Astrocyte (in vitro differentiated cells and primary cell): ENCODE measurements at places on chromosomes 6 and 20. TPM values are rescaled to one million over a fixed set of nuclear protein-coding genes. Genes with fewer than 3 reads are reported as not detected.

SPATA25 gene
- 0.67 and 1.7 TPM in 2 replicates for total RNA-seq

DNA sequence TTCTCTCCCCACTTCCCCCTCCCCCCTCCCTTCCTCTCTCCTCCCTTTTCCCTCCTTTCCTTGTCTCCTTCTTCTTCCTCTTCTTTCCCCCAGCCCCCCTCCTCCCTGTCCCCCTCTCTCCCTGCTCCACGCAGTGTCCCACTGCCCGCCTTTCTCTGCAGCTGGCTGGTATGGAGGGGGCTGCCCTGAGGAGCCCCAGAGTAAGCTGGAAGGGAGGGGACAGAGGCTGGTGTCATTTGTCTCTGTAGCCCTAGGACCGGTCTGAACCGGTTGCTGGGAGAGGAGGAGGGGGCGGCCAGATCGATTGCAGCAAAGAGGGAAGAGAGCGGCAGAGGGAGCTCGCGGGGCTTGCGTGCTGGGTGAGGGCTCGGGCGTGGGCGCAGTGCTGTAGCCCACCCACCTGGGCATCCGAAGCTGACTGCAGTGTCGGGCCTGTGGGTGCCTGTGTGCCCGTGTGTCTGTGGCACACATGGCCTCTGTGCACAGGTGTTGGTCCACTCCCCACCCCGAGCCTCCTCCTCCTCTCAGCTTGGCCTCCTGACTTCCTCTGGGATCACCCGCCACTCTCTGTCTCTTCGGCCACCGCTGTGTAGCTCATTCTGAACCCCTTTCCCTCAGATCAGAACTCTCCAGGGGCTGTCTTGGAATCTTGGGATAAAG lies 50.6 kb downstream of the SRC start:
- no peak for DNase-seq

GRCh38 chr20:11738852-11739251 lies 178.8 kb upstream of the BTBD3 start:
- no peak for DNase-seq

EPPIN gene
- total RNA-seq: not detected in 2 replicates

DNA sequence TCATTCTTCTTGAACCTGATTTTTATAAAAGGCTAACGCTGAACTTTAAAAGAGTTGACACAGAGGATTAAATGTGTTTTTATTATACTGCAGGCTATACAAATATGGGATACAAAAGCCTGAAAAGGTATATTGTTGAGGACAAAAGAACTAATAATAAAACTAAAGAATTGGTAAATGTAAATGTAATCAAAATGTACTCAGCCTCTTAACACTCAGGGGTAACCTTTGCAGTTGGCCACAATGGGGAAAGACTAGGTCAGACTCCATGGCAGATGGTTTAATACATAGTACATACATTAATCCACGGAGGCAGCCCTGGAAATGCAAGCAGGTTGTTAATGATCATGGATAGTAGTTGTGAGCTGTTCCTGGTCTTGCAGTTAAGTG lies 57.5 kb downstream of the SOBP start:
- DNase-seq: no peak

ABRACL gene
- 46.6 and 66.0 TPM in 2 replicates for total RNA-seq

DNA sequence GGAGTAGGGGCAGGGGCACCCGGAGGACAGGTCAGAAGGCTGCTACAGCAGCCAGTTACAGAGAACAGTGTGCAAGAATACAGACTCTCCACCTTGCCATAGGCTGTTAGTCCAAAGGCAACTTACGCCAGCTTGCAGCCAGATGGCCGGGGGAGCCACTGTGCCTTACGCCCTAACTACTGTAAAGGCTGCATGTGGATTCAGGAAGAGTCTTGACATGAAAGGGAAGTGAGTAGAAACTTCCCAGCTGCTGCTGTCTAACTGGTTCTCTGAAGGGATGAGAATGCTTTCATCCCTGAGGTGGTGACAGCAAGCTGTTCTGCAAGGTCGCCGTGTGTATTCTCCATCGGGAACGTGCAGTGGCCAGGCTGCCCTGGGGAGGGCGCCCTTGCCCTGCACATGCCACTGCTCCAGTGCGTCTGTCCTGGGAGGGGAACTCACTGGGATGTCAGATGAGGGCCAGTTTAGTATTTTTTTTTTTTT lies 46.1 kb downstream of the LYRM4 start:
- DNase-seq: no peak

GRCh38 chr20:57801581-57801980 lies 91.8 kb upstream of the PMEPA1 start:
- DNase-seq: no peak

GRCh38 chr6:21402368-21402767 lies 191.2 kb upstream of the SOX4 start:
- peak; percentile 80 for DNase-seq

ELOVL2 gene
- total RNA-seq: 4.6 and 5.7 TPM in 2 replicates

DNA sequence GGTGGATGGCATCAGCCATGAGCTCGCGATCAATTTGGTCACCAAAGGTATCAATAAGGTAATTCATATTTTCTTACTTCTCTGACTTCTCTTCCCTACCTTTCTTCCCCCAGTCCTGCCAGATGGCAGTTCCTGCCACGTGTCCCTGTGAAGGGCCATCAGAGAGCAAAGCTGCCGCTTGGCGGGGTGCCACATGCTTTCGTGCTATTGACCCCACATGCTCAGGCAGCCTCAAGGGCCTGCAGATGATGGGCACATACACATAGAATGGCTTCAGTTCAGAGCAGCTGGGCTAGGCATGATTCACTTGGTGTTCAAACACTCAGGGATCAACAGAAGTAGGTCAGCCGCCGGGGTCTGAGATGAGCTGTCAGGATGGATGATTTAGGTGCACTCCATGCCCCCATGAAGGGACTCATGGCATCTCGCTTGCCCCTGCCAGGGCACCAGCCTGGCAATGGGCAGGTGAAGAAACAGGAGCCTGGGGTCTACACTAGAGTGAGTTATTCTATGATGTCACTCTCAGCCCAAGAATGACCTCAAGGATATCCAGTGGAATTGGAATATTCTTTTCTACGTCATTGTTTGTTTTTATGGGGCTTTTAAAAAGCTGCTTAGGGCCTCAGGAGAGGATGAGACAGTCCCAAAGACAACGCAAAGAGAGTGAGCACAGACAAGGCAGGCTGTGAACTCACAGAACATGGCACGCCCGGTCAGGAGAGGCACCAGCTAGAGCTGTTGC lies 25.5 kb downstream of the BANF2 start:
- no peak for DNase-seq

GRCh38 chr20:60262967-60263603 lies 304.9 kb downstream of the CDH26 start:
- no peak for DNase-seq

GTSF1L gene
- not detected in 2 replicates for total RNA-seq

DNA sequence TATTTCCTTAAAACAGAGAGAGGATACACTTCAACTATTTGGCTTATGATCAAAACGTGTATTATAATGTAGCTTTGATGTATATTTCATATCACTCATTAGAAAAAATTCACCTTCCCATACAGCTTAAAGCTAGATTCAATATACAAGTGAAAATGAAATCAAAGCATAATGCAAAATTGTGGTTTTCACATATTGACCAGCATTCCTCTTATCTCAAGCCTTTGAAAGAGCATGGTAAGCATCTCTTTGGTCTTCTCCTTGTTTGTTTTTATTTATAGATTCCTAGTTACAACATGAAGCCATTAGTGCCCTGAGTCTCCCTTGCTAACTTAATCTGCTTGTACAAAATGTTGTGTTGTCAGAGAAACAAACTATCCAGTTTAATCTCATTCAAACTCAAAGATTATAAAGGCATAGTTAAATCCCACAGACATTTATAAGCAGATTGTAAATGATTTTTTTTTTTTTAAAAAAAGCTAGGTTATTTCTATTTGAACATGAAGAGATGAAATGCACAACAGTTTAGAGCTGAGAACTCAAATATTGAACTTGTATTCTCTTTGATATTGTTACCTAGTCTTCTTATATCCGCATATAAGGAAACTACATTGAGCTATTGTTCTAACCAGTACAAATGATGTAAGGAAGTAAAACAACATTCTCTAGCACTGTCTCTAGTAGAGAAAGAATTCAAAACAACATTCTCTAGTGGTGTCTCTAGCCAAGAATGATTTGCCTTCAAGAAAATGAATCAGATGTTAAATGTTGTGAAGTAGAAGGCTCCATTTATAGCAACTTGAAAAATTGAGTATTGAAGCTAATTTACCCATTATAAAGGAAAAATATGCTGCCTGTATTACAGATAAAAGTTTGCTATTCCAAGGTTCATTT lies 31.2 kb upstream of the SMIM28 start:
- DNase-seq: peak; percentile 60

TREM2 gene
- total RNA-seq: not detected in 2 replicates

- DNase-seq: no peak
These were observed 87.0 kb downstream of the PPP1R3G start for GRCh38 chr6:5172041-5172653.

- peak; percentile 10 for DNase-seq
These were observed 148.1 kb downstream of the ZDHHC14 start for GRCh38 chr6:157528931-157529653.

RIPOR2 gene
- 0.29 and 0.95 TPM in 2 replicates for total RNA-seq

GPSM3 gene
- 9.6 and 10.2 TPM in 2 replicates for total RNA-seq

DNA sequence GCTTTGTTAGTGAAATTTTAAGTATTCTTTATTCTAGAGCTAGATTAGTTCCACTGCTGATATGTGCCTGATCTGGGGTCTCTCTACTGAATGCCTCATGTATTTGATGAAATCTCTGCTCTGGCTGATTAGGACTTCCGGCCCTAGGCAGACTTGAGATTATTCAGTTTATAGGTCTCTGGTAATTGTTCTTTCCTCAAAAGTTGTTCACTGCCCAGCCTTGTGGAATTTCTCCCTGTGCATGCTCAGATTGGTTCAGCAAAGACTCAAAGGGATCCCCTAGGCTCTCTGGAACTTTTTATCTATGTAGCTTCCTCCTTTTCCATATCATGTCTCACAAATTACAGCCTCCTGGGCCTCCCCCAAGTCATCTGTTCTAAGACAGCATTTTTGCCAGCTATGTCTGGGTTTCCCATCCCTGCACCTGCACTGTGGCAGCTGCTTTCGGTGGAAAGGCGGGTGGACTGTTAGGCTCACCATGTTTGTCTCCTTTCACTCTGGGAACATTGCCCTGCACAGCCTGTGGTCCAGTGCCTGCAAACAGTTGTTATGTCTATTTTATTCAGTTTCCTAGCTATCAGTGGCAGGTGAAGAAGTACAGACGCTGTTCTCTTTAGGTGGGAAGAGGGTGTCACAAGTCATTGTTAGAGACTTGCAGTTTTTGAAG lies 73.7 kb downstream of the RPP40 start:
- DNase-seq: no peak

CRIP3 gene
- total RNA-seq: not detected in 2 replicates

GRCh38 chr6:122872311-122872710 lies 83.3 kb downstream of the SMPDL3A start:
- DNase-seq: no peak

- no peak for DNase-seq
These were observed 67.1 kb downstream of the GNAS-AS1 start for GRCh38 chr20:58783511-58784011.

DNA sequence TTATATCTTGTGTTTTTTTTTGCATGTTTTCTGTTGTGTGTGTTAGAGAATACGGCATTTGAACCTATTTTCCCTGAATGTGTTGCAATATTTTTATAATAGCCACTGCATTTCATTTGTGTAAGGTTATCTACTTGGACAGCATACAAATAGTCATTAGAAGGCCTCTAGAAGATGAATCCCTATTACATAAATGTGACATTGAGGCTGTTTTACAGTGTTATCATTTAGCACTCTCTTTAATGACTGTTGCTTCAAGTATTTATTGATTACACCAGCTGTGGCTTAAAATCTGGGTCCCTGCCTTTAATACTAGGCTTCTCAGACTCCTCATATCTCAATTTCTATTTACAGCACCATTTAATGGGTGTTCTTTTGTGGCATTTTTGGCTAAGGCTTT lies 465.8 kb downstream of the FRK start:
- no peak for DNase-seq

- DNase-seq: no peak
These were observed 55.3 kb upstream of the FAM83D start for GRCh38 chr20:38870733-38871559.

UST gene
- total RNA-seq: 15.3 and 18.0 TPM in 2 replicates

DNA sequence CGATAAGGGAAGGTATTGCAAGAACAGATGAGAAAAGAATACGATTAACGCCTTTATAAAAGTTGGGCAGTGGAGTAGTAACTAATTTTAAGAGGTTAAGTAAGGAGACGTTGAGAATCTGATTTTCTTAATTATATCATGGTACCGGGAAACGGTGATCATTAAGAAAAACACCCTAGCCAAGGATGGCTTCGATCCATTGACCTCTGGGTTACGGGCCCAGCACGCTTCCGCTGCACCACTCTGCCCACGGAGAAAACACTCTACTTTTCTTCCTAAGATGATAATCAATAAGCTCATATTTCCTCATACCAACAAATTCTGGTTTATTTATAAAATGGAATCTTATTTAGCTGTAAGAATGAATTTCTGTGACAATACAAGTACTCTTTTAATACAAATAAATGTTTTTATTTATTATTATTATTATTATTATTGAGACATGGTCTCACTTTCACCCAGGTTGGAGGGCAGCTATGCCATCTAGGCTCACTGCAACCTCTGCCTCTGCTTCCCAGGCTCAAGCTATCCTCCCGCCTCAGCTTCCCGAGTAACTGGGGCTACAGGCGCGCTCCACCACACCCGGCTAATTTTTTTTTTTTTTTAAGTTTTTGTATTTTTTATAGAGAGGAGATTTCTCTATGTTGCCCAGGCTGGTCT lies 8.3 kb downstream of the POM121L2 start:
- no peak for DNase-seq

DNA sequence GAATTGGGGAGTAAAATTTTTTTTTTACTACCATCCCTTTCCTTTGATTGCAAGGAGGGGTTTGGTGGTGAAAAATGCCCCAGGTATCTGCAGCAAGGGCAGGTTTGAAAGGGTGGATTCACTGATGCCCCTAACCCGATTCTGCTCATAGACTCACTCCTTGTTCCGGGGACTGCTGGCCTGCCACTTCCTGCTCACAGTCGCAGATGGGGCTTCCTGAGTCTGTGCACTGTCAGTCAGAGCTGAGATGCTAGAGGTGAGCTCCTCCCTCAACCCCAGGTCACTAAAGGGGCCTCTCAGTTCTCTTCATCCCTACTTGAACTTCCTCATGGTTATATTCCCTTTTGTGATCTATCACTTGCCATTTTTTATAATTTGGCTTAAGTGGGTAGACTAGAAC lies 357.9 kb downstream of the FARS2 start:
- no peak for DNase-seq

DNA sequence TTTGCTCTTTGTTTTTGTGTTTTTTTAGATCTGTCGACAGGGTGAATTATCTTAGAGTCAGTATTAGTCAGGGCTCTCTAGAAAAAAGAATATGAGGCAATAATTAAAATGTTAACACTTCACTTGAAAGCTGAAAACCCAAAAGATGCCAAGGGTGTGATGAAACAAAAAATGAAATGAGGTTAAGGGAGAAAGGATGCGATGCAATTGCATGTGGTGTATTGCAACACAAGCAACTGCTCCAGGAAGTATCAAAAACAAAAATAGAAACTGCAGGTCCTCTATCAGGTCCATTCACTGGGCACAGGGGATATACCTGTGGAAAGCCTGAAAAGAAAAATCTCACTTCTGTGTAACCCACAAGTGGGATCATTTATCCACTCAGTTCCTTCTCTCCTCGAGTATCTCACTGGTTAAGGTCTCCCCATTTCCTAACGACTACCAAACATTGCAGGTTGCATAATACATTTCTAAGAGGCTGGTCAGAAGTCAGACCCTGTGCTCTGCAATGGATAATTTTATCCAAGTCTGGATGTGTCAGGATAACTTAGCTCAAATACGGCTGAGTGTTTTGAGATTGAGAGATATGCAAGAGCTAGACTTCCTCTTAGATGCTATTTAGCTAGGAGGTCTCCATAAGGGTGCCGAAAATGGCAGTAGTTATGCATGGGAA lies 257.7 kb upstream of the GJE1 start:
- no peak for DNase-seq

C6orf132 gene
- 3.3 and 5.3 TPM in 2 replicates for total RNA-seq

- no peak for DNase-seq
These were observed 146.9 kb downstream of the PHACTR3 start for GRCh38 chr20:59751075-59751711.
